Transverse colon (tissue), 4 donors: ENCODE measurements at places on chromosomes 16 and 17. TPM values are rescaled to one million over a fixed set of nuclear protein-coding genes. Genes with fewer than 3 reads are reported as not detected.

DNA sequence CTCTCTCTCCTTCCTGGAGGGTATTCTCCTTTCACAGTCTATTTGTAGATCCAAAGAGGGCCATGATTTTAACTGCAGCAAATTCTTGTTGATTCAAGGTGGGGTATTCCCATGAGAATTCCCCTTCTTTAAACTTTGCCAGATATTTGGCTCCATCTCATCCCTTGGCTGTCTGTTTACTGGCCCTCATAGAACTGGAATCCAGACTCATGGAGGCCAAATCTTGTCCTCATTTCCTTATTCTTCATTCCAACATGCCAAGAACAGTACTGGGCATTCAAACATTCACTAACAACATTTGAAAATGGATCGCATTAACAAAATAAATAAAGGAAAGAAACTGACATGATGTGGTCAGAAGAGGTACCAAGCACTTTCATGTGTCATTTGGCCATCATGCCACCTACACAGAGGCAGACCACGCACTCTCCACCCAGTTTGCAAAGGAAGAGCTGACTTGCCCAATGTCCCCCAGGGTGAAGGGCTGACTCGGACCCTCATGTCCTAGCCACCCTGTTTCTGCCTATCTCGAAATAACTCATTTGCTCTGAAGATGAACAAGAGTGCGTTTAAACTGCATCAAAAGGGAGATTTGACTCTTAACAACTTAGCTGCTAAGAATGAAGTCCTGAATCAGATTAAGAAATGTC lies 23.1 kb upstream of the SLC35B1 start:
- no peak for DNase-seq

- no peak for DNase-seq
Observed at GRCh38 chr17:78395155-78395554, 16.7 kb downstream of the PGS1 start.

The LGALS9 gene
- total RNA-seq: 463 TPM

DNA sequence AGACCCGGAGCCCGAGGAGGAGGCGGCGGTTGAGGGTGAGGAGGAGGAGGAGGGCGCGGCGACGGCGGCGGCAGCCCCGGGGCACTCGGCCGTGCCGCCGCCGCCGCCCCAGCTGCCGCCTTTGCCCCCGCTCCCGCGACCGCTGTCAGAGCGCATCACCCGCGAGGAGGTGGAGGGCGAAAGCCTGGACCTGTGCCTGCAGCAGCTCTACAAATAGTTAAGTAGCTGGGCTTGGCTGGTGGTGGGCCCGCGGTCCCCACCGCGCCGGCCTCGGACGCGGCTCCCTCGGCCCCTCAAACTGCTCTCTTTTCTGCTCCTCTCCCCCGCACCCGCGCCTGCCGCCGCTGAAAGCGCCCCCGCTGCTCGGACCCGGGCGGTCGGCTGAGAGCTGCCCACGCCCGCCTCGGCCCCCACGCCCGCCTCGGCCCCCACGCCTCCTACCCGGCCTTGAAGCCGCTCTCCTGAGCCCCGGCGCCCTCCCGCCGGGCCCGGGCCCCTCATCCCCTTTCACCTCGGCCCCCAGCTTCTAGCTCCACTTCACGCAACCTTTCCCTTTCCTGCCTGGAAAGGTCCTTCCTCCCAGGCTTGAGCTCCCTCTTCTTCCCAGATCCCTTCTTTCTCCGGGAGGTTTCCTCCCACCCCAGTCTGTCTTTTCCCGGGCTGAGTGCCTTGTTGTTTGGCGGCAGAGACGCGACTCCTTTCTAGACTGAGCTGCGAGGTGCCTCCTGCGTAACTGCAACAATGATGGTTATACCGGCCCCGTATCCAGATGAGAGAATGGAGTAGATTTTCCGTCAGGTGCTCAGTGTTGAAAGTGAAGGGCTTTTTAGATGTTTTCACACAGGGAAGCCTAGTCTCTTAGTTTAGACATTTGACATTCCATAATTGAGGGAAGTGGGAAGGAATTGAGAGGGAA lies 850 bp downstream of the PPM1E start:
- DNase-seq: no peak

- no peak for DNase-seq
Observed at GRCh38 chr17:41932816-41933389, 2.5 kb downstream of the ODAD4 start.

- DNase-seq: no peak
Observed at GRCh38 chr16:22250522-22250921, 44.4 kb downstream of the EEF2K start.

The UMOD gene
- not detected for total RNA-seq

DNA sequence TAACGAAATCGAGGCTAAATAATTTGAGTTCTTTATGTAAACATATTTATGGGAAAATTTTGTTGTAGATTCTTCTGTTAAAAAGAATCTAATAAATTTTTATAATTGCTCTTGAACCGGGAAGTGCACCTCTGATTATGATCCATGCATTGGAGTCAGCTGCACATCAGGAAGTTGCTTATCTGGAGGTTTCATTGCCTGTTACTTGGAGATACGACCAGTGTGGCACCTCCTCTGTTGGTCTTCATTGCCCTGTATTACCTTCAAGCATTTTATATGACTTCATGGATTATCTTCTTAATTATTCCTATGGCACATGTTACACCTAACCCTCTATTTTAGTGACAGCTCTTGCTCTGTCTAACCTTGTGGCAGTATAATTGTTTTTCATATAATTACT lies 312.6 kb upstream of the TBX2 start:
- no peak for DNase-seq
